ENCODE measurements at places on chromosomes 13 and 19. TPM values are rescaled to one million over a fixed set of nuclear protein-coding genes. Genes with fewer than 3 reads are reported as not detected.
A peak's percentile ranks its signal among the peaks of the same experiment; 100 is the strongest.

- DNase-seq = no peak
Measured at GRCh38 chr19:58001895-58002369, 688 bp downstream of the ZNF606 start.

The OVOL3 gene
- total RNA-seq = not detected

DNA sequence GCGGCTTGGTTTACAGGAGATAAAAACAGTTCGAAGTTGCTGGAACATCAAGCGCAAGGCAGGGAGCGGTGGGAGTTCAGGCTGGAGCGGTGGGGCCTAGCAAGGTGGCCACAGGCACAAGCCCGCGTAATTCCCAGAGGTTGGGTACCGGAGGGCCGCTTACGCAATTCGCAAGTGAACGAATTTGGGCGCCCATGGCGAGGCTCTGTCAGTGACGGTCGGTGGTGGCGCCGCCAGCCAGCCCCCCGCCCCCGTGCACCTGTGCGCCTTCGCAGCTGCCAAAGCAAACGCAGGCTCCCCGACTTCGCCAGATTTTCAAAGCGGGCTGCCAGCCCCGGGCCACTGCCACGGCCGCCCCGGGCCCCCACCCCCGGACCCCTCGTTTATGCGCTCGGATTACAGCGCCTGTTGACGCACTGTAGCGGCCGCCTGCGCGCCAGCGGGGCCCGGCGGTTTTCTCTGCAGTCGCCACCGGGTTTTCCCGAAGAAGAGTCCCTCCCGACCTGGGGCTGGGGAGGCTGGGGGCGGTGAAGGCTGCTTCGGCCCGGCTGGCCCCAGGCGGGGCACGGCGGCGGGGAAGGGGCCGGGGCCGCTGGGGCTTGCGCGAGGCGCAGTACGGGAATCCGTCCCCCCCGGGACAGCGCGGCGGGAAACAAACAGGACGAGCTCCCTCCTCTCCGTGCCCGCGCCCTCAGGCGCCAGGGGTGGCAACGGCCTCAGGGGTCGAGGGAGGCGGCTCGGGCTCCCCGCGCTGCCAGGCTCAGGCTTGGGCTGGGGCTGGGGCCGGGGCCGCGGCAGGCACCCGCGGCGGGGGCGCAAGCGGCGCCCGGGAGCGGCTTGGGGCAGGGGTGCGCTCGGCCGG, 709 bp downstream of the N4BP2L1 start:
- peak; percentile 76 for DNase-seq

The CYSLTR2 gene
- 12.6 TPM for total RNA-seq

Measured in right cardiac atrium (tissue), 5 donors.